ENCODE measurements at places on chromosomes 11 and 22. TPM values are rescaled to one million over a fixed set of nuclear protein-coding genes. Genes with fewer than 3 reads are reported as not detected.

DNA sequence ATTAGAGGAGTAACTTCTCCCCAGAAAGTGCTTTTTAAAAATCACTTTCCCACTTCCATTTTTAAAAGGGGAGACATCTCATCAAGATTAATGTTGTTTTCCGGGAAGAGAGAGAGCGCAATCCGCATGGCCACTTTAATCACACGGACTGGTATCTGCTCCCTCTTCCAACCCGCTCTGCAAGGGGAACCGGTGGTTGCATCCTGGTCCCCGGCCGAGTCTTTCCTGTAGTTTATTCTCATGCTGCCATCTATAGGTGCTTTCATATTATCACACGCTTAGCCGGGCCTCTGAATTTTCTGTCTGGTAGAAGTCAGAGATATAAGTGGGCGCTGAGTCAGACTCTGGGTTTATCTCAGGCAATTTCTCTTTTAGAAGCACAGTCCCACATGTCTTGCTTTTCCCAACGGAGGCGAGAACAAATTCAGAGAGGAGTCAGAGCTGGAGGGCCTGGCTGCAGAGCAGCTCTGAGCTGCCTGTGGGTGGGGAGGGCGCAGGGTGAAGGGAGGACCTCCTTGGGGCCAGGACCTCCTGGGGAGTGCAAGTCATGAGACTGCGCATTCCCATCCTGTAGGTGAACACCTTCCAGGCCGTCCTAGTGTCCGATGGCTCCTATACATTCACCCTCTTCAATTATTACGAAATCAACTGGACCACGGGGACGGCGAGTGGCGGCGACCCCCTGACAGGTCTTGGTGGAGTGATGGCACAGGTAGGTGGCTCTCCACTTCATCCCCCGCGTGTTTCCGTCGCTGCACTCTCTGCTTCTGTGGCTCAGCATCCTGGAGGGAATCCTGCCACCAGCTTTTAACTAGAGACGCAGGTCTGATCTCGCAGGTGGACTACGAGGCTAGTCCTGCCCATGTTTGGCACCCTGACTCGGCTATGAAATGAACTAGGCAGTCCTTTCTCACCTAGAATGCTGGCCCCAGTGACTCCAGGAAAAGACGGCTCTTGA lies 11.7 kb downstream of the TECTA start:
- DNase-seq: peak; percentile 56

TRIM34 gene
- 6.9 TPM for polyA plus RNA-seq

LRRN4CL gene
- polyA plus RNA-seq: 5.5 TPM

PPP2R1B gene
- 38.4 TPM for polyA plus RNA-seq

PLAAT5 gene
- polyA plus RNA-seq: 1.00 TPM
